ENCODE measurements at places on chromosomes 13 and 19.

GRCh38 chr19:55640043-55640576, 692 bp upstream of the ZNF580 start:
- peak; percentile 74 for DNase-seq

- DNase-seq: no peak
These were observed 508 bp downstream of the ZBTB7A start for GRCh38 chr19:4066176-4066606.

GRCh38 chr13:45718063-45718462, 15.9 kb downstream of the CBY2 start:
- peak; percentile 26 for DNase-seq

DNA sequence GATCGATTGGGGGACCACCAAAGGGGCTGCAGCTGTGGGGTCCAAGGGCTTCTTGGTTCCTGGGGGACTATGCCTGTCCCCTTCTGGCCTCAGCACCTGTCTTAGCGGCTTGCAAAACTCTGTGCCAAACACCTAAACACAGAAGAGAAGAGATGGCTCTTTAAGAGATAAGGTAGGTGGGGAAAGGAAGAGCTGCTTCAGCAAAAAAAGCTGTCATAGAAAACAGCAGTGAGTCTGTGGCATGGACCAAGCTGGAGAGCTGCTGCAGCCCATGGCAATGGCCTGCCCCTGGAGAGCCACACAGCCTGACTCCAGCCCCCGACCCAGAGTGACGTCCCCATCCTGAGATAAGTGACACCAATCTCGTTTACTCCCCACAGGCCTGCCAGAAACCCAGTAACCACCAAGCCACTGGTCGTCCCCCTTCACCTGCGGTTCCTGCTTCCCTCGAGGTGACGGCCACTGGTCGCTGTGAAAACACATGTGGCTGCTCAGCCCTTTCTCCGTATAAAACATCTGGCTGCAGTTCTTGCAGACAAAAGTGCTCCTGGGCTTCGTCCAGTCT, 25.0 kb upstream of the NAPA start:
- no peak for DNase-seq

- peak; percentile 73 for DNase-seq
These were observed 65.4 kb downstream of the KCTD12 start for GRCh38 chr13:76820759-76821158.

GRCh38 chr19:3655402-3656072, 28.9 kb upstream of the CACTIN start:
- peak; percentile 99 for DNase-seq
